Foreskin keratinocyte (primary cell): ENCODE measurements at places on chromosomes 12 and 14. TPM values are rescaled to one million over a fixed set of nuclear protein-coding genes. Genes with fewer than 3 reads are reported as not detected.

Gene NEDD8
- 441 and 445 TPM in 2 replicates for total RNA-seq

Gene TXNRD1
- total RNA-seq = 110 and 171 TPM in 2 replicates

Gene CNTN1
- 35.6 and 74.6 TPM in 2 replicates for total RNA-seq

Gene CIROP
- total RNA-seq = not detected in 2 replicates

Gene TCL1B
- total RNA-seq = not detected in 2 replicates

Gene CYP27B1
- total RNA-seq = 41.8 and 52.1 TPM in 2 replicates

Gene PPM1A
- 30.8 and 32.4 TPM in 2 replicates for total RNA-seq
